ENCODE measurements at places on chromosomes 5 and 9.

- no peak for DNase-seq
Observed at GRCh38 chr5:135450336-135450735, 1.8 kb downstream of the TIFAB start.

DNA sequence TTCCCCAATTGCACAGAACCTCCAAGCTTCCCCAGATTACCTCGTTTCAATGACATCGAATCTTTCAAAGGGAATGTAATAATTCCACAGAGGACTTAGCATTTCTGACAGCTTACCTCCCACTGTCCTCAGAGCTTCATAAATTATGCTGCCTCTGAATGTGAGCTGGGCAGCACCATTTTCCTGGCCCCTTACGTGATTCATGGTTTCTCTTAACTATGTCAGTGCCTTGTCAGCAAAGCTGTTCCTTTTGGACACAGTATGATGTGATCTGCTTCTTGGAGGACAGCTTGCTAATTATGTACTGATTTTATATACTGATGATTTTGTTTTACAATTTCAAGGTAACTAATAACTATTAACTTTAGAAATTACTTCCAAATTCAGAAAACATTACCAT, 27.7 kb upstream of the SSBP2 start:
- DNase-seq, result no peak

DNA sequence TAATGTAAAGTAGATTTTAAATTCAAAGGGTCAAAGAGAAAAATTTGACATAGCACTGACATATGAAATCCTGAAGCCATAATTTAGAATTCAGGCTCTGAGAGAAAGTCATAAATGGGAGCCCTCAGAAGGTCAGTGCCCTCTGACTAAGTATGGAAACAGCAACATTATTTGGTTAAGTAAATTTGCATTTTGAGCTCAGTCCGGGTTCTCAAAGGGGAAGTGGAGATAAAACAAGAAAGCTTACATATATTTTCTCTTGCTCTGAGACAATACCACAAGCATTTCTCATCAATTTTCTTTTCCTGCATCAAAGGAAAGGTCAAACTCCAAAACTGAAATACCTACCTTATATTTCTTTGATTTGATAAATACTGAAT, 348.0 kb downstream of the SEMA5A start:
- no peak for DNase-seq

GRCh38 chr5:142350021-142350420, 25.2 kb upstream of the SPRY4 start:
- no peak for DNase-seq

DNA sequence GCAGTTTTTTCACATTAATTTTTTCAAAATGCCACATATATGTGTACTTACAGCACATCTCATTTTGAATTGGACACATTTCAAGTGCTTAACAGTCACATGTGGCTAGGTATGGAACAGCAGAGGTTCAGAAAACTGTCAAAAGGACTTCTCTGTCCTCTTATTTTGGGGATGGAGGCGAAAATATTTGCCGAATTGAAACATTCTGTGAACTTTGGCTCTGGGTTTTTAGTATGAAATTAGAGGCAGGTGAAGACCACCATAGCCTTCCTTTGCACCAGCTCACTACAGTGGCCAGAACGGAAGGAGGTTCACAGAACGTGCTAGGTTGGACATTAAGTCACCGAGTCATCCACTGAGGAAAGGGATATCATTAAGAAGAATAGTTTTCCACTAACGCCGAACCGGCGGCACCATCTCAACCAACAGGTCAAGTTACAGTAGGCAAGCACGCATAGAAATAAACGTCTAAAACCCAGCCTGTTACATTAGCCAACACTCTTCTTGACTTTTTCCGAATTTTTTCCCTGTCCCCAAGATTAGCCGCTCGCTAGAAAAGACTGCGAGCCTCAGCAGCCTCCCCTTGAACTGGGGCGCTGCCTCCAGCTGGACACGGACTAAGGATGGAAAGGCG, 1.8 kb upstream of the TLE4 start:
- no peak for DNase-seq

DNA sequence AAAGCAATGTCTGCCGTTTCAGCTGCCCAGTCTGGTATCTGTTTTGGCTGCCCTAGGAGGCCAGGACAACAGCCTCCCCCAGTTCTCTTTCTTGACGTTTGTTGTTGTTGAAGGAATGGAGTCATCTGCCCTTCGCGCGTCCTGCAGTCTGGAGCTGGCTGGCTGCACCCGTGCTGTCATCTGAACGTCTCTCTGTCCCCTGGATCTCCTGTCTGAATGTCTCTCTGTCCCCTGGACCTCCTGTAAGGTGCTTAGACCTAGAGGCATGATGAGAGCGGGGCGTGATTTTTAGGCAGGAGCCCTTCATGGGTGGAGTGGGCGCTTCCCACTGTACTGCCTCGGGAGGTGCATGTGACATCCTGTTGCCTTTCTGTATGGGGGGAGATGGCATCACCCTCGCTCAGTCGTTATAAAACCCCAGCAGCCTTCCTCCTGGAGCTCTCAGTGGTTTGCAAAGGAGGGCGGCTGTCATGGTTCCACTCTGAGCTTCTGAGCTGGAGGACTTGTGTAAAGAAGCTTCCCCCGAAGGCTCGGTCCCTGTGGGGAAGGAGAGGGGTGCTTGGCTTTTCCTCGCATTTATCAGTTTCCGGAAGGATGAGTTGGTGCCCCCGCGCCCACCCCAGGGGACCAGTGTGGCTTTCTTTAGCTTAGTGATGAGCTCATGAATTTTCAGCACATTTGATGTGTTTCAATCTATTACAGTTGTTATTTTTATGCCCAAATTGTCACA, 49.8 kb upstream of the OLFM1 start:
- no peak for DNase-seq

GRCh38 chr5:180315762-180316212, 23.9 kb upstream of the MAPK9 start:
- peak; percentile 43 for DNase-seq

DNA sequence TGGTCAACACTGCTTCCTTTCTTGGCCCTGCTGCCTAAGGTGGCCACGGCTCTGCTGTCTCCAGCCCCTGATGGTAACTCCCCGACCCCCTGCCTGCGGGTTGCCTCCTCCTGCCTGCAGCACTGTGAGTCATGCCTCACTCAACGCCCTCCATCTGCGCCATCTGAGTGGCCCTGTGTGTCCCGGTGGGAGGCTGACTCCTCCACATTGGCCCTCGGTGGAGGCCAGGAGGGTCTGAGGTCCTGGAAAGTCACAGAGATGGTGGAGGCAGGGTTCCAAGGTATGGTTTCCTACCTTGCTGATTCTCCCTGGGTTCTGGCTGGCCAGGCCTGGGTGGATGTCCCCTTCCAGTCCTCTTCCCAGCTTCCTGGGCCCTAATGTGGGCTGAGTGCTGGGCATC, 64.5 kb upstream of the ADAMTS2 start:
- no peak for DNase-seq

- no peak for DNase-seq
Observed at GRCh38 chr5:125393221-125393815, 646.9 kb upstream of the ZNF608 start.

- DNase-seq, result peak; percentile 65
Observed at GRCh38 chr5:5141625-5142525, 1.7 kb downstream of the ADAMTS16 start.

DNA sequence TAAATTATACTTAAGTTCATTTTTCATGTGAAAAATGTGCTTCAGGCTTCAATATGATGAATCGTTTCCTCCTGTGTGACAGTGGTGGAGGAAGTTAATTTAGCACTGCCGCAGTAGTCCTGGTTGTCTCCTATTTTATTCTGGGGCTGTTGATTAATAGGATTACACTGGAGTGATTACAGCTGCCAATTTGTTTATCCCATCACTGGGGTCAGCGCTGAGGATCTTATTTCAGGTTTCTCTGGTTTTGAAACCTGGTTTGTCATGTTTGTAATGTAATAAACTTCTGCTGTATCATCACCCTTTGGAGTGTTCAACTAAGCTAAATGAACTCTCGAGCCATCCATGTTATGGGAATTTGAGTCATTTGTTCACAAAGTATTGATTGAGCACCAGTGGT, 241.7 kb upstream of the KCNN2 start:
- no peak for DNase-seq

DNA sequence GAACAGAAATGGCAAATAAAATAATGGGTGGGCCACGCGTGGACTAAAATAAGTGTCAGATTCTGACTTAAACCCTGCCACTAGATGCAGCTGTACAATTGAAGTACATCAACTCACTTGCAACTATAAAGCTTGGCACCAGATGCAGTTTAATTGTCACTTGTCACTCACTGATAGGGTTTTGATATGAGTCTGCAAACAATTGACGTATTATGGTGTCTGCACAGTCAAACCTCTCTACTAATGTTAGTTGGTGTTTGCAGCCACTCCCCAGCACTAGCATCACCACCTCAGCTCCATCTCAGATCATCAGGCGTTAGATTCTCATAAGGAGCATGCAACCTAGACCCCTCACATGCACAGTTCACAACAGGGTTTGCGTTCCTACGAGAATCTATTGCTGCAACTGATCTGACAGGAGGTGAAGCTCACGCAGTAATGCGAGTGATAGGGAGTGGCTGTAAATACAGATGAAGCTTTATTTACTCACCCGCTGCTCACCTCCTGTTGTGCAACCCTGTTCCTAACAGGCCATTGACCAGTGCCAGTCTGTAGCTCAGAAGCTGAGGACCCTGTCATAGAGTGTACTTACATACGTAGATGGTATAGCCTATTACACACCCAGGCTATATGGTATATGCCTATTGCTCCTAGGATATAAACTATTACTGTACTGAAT, 72.1 kb upstream of the SEMA6A start:
- no peak for DNase-seq

DNA sequence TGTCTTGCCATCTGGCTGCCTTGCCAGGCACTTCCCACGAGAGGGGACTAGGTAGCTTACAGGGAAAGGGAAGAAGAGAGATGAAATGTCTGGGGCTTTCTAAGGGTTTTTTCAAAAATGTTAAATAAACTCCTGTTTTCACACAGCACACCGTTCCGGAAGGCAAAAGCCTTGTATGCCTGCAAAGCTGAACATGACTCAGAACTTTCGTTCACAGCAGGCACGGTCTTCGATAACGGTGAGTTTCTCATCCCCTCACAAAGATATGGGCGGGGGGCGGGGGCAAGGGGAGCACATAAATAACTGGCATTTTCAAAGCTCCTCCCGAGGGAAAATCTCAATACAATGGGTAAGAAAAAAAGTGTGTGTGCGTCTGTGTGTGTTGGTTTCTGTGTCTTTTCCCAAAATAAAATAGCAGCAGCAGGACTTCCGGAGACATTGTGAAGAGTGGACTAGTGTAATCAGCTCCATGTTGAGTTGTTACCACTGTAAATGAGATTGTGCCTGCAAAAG, 189.6 kb downstream of the NR3C1 start:
- DNase-seq, result no peak

GRCh38 chr9:131461166-131461565, 41.6 kb upstream of the POMT1 start:
- no peak for DNase-seq

GRCh38 chr9:136104488-136104800, 9.4 kb upstream of the NACC2 start:
- DNase-seq, result no peak
